ENCODE measurements at places on chromosomes 3 and 15.

- no peak for DNase-seq
These were observed 878 bp downstream of the SPPL2A start for GRCh38 chr15:50764461-50765194.

GRCh38 chr3:12758025-12758781 lies 856 bp downstream of the TMEM40 start:
- no peak for DNase-seq

DNA sequence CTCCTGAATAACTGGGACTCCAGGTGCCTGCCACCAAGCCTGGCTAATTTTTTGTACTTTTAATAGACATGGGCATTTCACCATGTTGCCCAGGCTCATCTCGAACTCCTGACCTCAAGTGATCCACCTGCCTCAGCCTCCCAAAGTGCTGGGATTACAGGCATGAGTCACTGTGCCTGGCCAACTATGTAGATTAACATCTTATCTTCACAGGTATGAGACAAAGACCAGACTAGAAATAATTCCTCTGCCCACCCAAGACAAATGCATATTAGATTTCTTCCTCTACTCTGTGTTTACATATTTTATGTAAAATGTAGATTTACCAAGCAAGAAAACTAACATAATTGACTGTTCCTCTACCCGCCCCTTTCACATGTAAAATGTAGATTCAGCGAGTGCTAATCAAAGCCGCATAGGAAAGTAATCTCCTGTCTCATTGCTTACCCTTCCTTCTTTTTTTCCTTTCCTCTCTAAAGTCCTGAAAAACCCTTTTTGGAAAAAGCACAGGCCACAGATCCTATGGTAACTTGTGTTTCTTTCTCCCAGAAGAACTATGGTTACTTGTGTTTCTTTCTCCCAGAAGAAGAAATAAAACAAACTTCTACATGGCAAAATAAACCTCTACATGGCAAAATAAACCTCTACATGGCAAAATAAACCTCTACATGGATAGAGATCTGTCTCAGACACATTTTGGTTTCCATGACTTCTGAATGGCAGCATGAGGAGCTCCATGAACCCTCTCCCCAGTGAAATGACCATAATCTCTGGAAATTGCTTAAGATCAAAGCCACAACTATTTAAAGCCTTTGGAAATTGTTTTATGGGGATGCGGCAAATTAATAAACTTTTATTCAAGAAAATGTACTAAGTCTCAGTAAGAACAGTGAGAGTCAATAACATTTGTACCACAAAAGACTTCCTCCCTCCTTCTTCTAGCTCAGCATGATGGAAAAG lies 9.1 kb upstream of the ABHD2 start:
- DNase-seq = no peak

DNA sequence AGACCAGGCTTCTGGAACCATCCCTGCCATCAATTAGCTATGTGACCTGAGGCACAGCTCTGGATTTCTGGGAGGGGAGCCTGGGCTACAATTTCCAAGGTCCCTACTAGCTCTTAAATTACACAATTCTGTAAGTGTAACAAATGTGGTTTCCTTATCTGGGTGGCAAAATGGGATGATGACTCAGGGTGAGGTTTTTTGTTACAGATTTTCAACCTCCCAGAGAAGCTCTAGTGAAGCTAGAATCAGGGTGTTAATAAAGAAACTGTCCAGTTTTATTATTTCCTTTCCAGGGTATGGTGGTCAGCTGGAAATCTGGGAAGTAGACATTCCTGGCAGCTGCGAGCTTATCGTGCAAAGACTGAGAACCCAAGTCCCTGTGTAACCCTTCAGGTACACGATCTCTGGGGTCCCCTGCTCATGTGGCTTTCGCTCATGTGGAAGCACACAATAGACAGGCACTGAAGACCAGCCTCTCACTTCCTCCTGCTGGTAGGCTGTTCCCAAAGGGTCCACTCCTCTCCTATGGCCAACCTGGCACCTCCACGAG lies 7.3 kb downstream of the RAB27A start:
- no peak for DNase-seq

DNA sequence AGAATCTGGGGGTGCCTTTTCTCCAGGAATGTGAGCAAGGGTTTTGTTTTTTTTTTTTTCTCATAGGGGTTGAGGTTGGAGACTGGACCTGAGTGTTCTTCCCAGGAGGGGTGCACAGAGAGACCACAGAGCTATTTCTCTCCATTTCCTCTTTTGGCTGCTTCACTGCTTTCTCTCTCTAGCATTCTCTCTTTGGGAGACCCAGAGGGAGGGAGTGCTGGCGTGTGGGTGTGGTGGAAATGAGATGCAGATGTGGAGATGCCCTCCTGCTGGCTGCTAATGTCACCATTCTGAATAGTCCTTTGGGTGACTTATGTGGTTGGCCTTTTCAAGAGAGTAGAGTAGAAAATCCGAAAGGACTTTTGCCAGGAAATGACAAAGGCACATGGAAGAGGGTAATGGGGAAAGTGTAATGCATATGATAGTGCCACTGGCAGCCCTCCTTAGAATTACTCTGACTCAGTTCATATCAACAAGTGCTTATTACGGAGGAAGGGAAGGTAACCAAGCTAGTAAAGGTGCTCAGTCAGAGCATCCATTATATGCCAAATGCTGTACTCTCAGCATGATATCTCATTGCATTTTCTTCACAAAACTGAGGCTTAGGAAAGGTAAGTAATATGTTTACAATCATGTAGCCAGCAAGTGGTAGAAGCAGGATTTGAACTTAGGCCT lies 1.9 kb downstream of the SYN2 start:
- no peak for DNase-seq

DNA sequence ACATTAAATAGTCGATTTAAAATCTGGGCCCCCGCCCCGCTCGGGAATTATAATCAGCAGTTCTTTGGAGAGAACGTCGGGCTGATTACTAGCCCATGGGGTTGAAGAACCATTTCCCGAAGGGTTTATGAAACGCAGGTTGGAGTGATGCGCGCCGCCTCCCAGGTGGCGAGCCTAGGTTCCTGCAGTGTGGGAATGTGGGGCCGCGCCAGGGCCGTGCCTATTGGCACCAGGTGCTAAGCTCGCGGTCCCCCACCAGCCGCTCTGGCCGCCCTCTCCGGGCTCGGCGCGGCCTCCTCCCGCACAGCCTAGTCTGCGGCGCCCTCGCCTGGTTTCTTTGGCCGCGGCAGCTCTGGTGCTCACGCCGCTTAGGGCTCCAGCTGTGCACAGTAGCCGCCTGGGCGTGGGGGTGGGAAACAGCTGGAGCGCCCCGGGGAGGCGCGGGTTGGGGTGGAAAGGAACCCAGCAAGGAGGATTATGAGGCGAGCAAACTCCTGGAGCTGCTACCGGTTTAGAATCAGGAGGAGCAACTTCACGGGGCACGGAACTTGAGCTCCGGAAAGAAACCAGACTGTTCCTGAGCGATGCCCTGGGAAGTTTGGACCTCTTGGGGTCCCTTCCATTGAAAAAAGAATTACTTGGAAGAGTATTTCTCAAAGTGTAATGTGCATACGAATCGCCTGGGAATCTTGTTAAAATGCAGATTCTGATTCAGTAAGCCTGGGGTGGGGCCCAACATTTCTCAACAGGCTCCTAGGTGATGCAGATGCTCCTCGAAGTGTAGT lies 5.6 kb upstream of the MECOM start:
- DNase-seq = no peak

DNA sequence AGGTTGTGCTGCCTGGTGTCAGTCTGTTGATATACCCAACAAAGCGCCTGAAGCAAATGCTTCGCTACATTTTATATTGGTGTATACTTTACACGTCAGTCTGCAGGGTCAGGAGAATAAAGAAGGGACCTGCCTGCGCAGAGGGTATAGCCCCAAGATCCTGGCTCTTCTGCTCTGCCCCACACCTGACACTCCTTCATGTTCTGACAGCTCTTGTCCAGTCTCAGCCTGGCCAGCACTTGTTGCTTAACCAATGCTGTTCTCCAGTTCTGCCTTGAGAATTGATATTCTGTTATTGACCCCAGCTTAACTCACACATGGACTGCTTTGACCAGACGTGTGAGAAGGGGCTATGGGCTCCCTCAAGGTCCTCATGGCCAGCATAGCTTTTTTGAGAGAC lies 35.8 kb upstream of the BSN start:
- DNase-seq = no peak

DNA sequence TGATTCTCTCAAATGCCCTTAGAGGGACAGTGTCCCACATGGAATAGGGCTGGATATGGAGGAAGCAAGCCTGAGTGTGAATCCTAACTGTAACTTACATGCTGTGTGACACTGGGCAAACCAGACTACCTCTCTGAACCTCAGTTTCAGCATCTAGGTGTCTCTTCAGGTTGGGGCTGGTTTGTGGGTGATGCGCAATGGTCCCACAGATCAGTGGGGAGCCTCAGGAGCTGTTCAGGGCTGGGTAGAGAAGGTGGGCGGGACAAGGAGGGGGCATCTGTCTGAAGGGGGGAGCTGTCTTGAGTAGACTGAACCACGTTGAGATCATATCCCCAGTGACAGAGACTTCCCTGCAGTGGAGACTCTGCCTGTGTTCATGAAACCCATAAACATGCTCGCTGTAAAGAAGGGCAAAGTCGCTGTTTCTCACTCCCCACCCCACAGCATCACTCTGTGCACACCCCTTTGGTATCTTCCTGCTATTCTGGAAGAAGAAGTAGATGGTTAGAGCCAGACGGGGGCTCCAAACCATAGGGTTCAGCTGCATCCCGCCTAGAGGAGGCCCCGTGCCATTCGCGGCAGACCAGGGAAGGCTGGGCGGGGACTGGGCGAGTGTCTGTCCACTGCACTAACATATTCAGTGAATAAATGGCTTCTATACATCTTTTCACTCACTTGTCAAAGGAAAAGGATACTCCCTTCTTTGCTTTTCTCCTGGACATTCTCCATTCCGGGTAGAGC lies 28.4 kb downstream of the SRPRB start:
- DNase-seq = no peak

DNA sequence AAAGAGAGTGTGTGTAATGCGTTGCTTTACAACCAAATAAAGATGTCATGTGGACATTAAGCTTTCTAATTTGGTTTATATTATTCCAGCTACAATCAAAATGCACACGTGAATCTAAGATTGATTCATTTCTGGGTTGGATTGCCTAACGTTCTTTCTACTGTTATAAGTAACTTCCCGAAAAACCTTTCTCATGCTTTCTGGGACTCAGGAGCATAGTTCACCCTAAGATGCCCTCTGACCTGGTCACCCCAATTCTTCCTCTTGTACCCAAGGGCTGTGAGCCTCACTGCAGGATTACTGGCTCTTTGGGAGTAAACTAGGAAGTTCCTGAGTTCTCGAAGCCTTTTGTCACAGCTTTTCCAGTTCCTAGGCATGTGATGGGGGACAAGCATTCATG lies 12.7 kb upstream of the LMCD1 start:
- DNase-seq = no peak

- DNase-seq = no peak
These were observed 28.3 kb upstream of the ALDH1L1 start for GRCh38 chr3:126208606-126209256.

GRCh38 chr3:47766186-47766585 lies 15.5 kb downstream of the SMARCC1 start:
- no peak for DNase-seq

DNA sequence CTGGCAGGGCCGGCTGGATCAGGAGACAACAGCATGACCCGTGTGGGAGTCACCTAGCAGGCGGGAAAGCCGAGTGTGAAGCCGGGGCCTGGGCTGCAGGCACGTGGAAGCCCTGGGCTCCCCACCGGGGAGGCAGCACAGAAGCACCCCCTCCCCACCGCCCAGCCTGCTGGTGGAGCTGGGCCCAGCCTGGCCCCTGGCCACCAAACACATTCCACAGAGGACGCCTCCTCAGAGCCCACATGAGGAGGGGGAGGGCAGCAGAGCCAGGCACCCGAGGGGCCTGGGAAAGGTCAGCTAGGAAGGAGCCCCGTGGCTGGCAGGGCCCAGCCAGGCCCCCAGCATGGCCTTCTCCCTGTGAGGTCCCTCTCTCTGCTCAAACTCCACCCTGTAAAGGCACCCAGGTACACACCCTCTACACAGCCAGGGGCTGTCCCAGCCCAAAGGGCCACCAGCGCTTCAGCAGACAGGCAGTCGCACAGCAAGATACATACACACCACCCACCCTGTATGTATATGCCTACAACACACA lies 4.5 kb downstream of the PLXNB1 start:
- DNase-seq = no peak

- DNase-seq = no peak
These were observed 225.1 kb downstream of the DPH6 start for GRCh38 chr15:35320911-35321310.

DNA sequence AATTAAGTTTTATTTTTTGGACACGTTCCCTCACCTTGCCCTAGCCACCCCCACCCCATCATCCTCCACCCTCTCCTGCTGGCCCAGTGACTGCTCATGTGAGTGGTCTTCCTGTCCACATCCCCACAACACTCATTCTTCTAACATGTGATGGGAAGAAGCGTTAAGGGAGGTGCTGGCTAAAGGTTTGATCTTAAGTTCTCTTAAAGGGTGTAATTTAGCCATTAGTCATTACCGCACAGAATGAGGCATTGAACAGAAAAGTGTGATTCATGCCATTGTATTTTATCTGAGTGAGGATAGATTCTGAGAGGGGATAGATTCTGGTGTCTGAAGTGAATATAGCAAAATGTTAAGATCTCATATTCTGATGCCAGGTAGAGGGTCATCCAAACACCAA lies 272.9 kb upstream of the TPM1 start:
- no peak for DNase-seq

DNA sequence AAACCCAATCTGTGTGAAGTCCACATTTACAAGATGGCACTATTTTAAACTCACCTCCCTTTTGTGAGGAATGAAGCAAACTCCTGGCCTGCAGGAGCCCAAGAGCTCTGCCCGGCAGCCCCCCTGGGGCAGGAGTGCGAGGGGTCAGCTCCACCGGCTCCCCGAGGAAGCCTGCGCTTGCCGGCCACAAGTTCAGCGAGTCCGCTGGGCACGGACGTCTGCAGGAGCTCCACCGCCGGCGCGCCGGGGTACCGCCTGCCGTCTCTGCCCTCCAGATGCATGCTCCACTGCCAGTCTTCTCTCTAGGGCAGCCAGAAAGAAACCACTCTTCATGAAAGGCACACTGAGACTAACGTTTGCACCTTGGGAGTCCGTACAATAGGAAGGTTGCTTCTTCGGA lies 17.5 kb downstream of the OCA2 start:
- no peak for DNase-seq

DNA sequence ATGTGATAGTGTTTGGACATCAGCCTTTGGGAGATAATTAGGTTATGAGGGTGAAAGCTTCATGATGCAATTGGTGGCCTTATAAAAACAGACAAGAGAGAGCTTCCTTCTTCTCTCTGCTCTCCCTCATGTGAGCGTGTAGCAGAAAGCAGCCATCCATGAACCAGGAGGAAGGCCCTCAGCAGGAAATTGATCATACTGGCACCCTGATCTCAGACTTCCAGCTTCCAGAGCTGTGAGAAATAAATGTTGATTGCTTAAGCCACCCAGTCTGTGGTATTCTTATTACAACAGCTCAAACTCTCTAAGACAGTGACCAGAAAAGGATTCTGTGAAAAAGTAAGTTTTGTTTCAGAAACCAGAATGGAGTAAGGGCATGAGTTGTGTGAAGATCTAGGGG lies 13.3 kb downstream of the STAC start:
- no peak for DNase-seq

GRCh38 chr3:184160456-184160855 lies 5.3 kb downstream of the DVL3 start:
- DNase-seq = no peak

Data from cortex of kidney (tissue), 1 donor.